ENCODE measurements at places on chromosomes 12 and 14.

GRCh38 chr12:29725587-29726320 lies 58.0 kb downstream of the TMTC1 start:
- DNase-seq = no peak

DNA sequence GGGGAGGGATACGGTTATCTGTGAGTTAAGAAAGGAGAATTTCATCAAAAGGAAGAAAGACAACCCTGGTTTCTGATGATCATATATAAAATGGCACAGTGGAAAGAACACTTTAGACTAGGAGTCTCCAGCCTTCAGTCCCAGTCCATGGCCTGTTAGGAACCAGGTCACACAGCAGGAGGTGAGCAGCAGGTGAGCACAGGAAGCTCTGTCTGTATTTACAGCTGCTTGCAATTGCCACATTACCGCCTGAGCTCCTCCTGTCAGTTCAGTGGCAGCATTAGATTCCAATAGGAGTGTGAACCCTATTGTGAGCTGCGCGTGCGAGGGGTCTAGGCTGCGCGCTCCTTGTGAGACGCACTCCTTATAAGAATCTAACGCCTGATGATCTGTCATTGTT lies 137.9 kb downstream of the BTG1 start:
- no peak for DNase-seq

GRCh38 chr14:76589246-76589645 lies 172.0 kb upstream of the VASH1 start:
- no peak for DNase-seq

- no peak for DNase-seq
These were observed 18.2 kb downstream of the IFNG-AS1 start for GRCh38 chr12:68007466-68007865.

- DNase-seq = no peak
These were observed 521.0 kb downstream of the FUT8 start for GRCh38 chr14:65933400-65934069.

DNA sequence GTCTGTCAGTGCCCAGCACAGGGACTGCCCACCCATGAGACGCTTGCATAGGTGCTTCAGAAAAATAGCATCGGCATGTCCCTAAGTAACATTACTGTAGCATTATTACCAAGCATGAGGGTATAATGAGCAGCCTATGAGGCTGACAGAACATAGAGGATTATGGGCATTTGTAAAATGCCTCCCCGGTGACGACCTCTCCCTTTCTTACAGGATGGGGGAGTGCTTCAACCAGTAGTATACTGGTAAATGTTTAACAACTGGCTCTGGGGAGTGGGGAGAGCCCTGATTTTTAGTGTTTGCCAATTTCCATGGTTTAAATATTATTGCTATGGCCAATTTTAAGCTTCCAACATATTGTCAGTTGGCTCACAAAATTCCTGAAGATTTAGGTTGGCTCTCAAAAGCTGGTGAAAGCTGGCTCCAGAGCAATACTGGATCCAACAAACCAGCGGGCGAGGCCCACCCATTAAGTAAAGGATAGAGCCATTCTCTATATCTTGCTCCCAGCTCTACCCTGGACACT lies 104.5 kb downstream of the ETNK1 start:
- DNase-seq = no peak

- no peak for DNase-seq
These were observed 162.7 kb downstream of the EGLN3 start for GRCh38 chr14:33788161-33788560.

- no peak for DNase-seq
These were observed 203.1 kb downstream of the AEBP2 start for GRCh38 chr12:19642345-19642744.

DNA sequence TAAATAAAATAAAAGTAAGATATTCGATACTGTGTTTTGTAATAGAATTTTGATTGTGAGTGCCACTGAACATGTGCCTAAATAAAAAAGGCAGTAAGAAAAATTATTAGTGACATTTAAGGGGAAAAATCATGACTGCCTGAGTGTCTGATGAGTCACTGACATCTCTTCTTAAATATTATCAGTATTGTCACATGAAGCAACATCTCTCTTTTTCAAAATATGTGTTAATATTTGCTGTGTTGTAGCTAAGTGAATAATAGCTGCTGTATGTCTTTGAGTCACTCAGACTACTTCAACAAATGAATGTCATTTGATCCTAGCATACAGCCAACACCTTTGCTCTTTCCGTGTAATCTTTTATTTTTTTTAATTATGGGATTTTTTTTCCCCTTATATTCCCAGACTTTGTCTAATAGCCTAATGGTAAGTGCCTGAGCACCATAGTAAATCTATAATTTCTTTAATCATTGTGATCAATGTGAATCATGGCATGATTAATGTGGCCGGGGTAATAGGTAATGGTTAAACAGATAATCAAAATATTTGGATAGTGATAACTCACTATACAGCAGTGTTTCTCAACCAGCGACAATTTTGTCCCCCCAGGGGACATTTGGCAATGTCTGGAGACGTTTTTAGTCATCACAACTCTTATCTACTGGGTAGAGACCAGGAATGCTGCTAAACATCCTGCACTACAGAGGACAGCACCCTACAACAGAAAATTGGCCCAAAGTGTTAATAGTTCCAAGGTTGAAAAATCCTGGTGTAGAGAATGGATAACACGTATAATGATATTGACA lies 11.7 kb upstream of the OTX2 start:
- DNase-seq = no peak

DNA sequence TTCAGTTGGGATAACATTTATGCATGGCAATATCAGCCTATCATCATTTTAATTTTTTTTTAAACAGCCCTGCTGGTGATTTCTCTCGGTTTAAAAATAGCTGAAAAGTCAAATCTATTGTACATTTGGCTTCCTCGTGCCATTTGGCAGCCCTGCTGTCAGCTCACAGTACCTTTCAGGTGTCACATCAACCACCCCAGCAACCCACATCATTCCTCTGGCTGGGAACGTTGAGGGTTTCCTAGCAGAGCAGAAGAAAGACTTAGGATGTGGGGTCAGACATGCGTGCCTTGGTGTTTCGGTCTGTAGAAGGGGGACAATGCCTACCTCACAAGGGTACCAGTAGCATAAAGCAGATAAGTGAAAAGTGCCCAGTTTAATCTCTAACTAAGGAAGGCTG lies 15.8 kb downstream of the PEBP1 start:
- no peak for DNase-seq

GRCh38 chr14:100532154-100532861 lies 54.9 kb downstream of the BEGAIN start:
- no peak for DNase-seq

DNA sequence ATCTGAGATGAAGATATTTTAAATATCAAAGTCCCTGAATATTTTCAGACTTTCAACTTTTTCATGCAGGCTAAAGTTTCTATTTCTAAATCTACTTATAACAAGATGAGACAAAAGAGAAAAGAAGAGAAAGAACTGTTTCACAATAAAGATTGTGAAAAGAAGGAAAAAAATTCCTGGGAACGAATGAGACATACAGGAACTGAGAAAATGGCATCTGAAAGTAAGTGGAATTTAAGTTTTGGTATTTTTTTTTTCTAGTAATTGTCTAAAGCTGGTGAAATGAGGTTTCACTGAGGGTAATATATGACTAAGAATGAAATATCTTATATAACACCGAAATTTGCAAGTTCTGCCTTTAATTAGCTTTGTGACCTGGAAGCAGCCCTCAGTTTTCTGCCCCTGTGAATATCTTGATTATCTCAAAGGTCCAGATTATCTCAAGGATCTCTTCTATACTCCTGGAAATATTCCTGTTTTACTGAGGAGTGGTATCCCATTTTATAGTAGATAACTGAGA lies 55.7 kb upstream of the PRPF39 start:
- DNase-seq = no peak

GRCh38 chr14:20873370-20874177 lies 17.6 kb upstream of the RNASE3 start:
- DNase-seq = peak; percentile 70

GRCh38 chr12:85484387-85484786 lies 204.4 kb downstream of the ALX1 start:
- no peak for DNase-seq

DNA sequence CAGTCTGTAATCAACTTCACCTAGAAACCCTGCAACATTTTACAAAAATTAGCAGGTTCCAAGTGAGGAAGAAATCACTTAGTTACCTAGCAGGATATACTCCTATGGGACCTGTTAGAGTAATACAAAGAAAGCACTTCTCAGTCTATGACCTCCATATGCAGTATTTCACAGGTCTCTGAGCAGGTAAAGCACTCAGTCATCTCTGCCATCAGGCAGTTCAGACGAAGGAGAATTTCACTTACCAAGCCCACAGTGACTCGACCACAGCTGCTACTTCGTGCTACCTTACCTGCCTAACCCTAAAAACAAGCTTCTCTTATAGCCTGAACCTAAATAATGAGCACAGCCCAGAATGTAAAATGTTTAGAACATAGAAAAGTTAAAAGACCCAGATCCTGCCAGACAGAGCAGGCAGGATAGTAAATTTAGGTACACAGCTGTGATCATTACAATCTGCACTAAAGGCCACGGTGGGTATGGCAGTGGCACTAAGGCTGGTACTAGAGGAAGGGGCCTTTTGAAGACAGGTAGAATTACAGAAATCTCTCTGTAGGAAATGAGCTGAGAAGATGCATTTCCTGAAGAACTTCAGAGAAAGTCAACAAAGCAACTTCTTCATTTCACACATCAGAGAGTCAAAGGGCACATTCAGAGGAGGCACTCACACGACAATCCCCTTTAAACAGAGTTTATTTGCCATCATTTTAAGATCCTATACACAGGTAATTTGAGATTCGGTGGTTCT lies 35.7 kb downstream of the DCAF5 start:
- no peak for DNase-seq

DNA sequence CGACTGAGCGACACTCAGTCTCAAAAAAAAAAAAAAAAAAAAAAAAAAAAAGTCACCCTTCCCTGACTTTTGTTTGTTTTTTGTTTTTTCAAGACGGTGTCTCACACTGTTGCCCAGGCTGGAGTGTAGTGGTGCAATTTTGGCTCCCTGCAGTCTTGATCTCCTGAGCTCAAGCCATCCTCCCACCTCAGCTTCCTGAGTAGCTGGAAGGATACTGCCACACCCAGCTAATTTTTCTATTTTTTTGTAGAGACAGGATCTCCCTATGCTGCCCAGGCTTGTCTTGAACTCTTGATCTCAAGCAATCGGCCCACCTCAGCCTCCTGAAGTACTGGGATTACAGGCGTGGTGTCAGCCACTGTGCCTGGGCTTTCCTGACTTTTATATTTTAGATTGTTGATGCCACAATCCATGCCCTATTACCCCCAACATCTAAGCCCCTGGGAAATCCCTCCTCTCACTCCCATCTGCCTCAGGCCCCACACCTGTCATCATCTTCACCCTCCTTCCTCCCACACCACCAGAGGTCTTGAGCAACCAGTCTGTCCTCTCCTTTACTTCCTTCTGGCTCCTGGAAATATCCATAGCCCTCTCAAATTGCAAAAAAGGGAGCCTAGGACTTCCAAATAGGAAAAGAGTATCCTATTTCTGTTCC lies 7.8 kb downstream of the IKZF4 start:
- DNase-seq = no peak

DNA sequence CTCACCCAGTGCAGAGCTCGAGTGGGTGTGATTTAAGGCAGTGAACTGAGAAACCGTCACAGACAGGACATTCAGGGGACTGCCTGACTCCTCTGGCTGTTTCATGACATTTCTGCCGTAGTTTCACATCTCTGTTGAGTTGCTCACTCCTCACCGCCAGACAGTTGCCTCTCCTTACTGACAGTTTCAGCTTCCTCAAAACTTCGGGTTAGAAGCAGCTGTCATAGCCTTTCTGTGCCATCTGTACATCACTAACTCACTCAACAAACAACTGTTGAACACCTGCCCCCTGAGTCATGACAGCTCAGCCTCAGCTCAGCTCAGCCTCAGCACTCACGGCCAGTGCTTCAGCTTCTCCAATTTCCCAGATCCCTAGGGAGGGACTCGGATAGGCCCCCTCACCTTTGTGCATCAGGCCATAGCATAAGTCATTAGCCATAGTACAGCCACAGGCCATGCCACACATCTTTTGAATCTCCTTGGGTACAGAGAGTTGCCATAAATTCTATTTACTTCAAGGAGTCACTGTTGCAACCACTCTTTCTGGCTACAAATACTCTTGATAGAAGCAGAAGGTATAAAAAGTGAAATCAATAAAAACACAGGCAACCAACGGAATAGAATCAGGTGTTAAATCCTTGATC lies 6.2 kb upstream of the SLC15A4 start:
- peak; percentile 70 for DNase-seq

DNA sequence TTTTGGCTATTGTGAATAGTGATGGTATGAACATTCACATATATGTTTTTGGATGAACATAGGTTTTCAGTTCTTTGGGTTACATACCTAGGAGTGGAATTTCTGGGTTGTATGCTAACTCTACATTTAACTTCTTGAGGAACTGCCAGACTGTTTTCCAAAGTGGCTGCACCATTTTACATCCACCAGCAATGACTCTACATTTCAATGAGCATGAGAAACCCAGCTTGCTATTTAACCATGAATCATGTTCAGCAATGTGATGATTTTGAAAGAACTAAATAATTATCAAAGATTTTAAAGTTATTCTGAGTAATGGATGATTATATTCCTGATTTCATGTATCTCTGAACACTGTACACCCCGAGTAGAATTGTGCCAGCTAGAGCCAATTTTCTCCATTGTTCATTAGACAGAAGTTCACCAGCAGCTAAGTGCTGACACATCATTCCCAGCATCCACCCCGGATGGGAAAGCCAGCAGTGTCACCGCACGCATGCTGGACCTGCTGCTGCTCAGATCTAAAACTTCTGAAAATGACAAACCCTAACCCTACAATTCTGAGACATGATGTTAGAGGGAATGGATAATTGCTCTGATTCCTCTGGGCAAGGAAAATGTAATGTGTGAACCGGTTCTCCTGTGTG lies 13.3 kb upstream of the ANAPC5 start:
- DNase-seq = no peak

DNA sequence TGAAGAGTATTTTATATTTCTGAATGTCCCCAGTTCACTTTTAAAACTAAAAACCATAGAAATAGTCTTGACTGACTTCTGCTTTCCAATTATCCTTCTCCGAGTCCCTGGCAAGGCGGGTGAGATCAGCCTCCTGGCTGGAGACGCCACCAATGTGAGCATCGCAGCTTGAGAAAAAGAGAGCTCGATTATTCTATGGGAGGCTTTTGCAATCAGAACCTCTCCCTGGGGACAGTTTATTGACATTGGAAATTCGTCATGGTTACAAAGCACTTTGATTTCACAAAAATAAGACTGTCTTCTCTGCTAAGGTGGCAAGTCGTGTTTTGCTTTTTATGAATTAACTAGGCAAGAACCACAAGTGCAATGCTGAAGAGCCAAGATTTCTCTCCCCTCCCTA lies 23.6 kb upstream of the GPHB5 start:
- no peak for DNase-seq

DNA sequence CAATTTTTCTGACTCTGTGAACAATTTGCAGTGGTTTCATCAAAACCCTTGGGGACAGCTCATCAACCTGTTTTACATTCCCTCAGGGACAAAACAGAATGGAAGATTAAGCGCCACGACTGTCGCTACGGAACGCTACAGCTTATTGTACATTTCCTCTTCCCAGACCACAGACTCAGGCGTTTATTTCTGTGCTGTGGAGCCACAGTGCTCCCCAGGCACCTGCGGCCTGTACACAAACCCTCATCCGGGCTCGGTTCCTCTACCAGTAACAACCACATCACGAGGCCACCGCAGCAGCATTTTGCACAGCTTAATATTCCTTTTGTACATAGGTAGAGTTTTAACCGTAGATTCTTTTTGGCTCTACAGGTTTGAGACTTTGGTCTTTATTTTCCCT lies 397.4 kb upstream of the OR4E1 start:
- peak; percentile 56 for DNase-seq

GRCh38 chr12:66964629-66965028 lies 285.8 kb upstream of the GRIP1 start:
- peak; percentile 27 for DNase-seq
